LHCN-M2 (cell line): ENCODE measurements at places on chromosomes 1 and 21. TPM values are rescaled to one million over a fixed set of nuclear protein-coding genes. Genes with fewer than 3 reads are reported as not detected.

- no peak for DNase-seq
These were observed 905.7 kb downstream of the PLA2G4A start for GRCh38 chr1:187734427-187734826.

GRCh38 chr21:46538851-46539666, 65.8 kb downstream of the S100B start:
- no peak for DNase-seq

GRCh38 chr1:159798893-159799292, 3.3 kb upstream of the FCRL6 start:
- DNase-seq: peak; percentile 87

GRCh38 chr1:206065547-206066145, 12.7 kb downstream of the RHEX start:
- DNase-seq: no peak

DNA sequence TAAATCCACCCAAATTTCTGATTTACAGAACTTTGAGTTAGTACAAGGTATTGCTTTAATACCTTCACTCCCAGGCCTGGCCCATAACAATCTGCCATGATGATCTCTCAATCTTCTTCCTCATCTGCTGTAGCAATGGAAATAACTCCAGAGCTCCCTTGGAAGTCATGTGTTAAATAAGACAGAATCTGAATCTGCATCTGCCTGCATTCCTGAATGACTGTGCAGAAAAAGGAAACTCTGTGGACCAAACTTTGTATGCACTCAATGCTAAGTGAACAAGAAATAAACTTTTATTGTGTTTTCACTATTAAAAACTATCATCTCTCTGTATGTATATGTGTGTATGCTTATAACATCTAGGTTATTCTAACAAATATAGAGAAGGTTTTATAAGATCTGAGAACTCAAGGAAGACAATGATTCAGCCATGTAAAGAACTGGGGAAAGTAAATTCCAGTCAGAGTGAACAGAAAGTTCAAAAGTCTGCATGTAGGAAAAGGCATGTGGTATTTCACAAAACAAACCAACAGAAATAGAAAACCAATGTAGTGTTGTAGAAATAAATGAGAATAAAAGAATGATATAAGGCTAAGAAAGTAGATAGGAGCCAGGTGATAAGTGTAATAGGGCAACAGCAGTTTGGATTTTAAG, 390.2 kb downstream of the USH2A start:
- DNase-seq: no peak

DNA sequence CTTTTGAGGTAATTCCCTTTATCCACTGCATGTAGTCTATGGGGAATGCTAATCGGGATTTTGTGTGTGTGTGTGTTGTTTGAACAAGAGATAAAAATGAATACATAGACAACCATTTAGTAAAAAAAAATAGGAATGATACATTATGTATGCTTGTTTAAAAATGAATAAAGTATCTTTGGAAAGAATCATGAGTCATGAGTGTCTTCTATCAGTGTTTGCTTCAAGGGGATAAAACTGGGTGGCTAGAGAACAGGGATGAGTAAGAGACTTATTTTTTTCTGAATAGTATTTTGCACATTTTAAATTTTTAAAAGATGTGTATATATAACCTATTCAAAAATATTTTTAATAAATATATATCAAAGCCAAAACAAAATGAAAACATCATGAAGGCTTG, 839.4 kb upstream of the ADGRL4 start:
- DNase-seq: peak; percentile 2

DNA sequence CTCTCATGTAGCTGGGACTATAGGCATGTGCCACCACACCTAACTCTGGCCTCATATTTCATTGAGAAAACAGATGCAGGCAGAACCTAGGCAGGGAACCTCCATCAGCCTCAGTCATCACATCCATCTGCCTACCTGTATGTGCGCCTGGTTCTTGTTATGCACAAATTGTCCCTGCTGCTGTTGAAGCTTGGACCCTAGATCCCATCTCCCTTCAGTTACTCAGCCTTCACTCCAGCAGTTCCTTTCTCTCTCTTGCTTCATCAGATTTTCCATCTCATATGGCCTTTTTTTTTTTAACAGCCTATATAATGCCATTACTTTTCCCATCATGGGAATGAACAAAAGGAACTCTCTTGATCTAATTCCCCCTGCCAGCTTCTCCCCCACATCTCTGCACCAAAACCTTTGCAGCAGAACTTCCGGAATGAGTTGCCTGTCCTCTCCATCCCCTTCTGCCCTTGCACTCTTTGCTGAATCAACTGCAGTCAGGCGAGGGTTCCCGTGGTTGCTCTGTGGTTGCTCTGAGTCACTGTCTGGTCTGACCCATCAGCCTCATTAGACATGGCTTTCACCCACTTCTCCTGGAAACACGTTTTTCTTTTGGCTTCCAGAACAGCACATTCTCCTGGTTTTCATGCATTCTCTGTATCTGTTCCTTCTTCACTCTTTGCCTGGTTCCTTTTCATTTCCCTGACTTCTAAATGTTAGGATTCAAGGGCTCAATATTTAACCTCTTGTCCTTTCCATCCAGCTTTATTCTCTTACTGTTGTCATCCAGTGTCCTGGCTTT, 41.5 kb downstream of the UBE4B start:
- peak; percentile 94 for DNase-seq

DNA sequence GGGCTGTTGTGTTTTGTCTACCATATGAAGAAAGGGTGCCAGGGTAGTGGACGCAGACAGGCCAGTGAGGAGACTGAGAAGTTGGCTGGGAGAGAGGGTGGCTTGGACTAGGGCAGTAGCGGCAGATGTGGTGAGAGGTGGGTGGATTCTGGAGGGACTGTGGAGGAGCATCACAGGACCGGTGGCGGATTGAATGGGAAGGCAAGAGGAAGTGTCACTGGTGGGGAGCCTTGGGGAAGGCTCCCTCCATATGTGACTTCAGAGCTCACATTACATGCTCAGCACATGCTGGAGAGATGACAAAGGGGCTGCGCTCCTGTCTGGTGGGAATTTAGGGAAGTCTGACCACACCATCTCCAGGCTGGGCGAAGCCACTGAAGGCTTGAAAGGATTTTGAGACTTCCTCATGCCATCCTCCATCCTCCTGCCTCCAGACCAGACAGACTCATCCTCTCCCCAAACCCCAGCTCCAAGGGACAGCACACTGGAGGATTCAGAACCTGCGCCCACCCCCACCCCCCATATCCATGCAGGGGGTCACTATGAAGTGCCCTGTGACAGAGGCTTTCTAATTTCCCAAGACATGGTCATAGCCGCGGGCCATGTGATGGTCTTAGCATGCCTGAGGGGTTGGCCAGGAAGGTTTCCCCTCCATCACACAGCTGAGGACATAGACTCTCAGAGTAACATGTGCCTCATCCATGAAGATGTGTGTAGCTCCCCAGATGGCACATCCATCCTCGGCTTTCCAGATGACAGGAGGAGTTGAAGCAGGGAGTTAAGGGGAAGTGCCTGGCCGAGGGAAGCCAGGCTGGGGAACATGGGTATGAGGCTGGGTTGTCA, 138.8 kb upstream of the WNT4 start:
- DNase-seq: no peak

- DNase-seq: no peak
These were observed 33.1 kb downstream of the KIAA0319L start for GRCh38 chr1:35524106-35524505.

DNA sequence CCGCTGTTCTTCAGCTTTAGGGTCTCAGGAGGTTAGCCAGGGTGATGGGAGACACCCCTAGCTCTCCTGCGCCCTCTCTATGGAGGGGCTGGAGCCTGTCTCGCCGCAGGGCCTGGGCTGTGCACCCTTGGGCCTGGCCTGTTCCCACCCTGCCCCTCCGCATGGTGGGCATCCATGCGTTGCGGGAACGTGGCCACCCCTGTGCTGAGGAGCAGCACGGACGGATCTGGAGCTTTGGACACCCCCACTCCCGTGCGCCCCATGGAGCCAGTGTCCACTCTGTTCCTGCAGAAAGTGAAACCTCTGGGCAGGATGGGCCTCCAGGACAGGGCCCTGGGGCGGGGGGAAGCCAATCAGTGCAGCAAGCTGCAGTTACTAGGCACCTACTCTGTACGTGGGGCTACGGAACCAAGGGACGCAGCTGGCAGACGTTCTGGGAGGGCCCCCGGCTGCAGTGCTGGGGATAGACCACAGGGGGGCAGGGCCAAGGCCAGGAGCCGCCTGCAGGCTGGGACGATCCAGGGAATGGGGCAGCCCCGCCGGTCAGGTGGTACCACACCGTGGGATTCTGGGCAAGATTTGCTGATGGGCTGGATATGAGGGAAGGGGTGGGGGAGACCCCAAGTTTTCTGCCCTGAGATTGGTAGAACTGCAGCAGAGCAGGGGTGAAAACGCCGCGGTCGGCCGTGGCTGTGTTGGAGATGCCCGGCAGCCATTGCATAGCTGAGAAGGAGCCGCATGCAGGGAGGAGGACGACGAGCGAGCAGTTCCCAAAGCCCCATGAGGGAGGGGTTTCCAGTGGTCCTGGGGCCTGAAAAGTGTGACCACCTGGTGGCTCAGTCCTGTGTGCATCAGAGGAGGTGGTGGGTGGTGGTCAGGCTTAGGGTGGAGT, 43.3 kb downstream of the TP73 start:
- DNase-seq: no peak

DNA sequence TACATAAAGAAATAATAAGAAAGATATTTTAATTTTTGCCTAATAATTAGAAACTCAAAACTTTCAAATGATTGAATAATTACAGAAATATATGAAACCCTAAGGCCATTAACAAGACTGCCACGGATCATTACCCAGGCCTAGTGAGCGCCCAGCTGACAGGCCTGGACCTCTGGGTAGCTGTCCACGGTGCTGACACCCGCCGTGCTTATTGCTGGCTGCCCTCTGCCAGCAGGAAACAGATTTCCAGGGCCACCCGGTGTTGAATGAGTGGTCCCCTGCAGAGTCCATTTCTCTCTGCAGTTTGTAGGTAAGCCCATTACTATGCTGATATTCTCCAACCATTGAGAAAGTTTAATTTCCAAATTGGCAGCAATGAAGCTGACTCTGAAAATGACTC, 254.4 kb upstream of the GJB5 start:
- no peak for DNase-seq

DNA sequence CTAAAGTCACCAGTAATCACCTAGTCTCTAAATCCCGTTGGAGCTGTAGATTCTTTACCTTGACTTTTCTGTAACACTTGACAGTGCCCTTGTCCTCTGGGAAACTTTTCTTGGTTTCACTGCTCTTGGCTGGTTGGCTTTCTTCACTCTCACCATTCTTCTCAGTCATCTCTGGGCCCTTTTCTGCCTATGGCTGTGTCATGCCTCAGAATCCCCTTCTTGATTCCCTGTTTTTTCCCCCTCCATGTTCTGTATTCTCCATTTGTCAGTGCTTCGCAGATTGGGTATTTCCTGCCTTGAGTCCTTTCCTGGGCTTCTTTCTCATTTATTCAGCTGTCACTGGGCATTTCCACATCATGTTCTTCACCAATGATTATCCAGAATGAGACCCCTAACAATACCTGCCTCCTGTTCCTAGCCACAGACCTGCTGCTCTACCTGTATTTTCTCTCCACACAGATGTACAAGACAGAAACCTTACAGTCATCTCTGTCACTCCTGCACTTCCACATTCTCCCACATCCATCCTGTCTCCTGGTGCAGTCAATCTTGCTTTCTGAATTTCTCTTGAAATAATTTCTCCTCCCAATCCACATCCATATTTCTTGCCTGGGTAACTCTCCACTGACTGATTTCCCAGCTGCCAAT, 14.7 kb downstream of the UCK2 start:
- no peak for DNase-seq

- peak; percentile 19 for DNase-seq
These were observed 163.9 kb downstream of the GABPA start for GRCh38 chr21:25898671-25899070.

The SPRR1A gene
- total RNA-seq: not detected in 2 replicates

The PROK1 gene
- total RNA-seq: not detected in 2 replicates

The SLC45A1 gene
- total RNA-seq: 4.0 and 4.2 TPM in 2 replicates

The PGBD2 gene
- 4.7 and 6.3 TPM in 2 replicates for total RNA-seq

The SERTAD4 gene
- 0.06 and 3.1 TPM in 2 replicates for total RNA-seq

The KRTAP13-4 gene
- total RNA-seq: not detected in 2 replicates

The ATP5PF gene
- total RNA-seq: 106 and 114 TPM in 2 replicates

The C1orf94 gene
- not detected in 2 replicates for total RNA-seq

The TACSTD2 gene
- not detected in 2 replicates for total RNA-seq
